ENCODE measurements at places on chromosomes 7 and 10.

DNA sequence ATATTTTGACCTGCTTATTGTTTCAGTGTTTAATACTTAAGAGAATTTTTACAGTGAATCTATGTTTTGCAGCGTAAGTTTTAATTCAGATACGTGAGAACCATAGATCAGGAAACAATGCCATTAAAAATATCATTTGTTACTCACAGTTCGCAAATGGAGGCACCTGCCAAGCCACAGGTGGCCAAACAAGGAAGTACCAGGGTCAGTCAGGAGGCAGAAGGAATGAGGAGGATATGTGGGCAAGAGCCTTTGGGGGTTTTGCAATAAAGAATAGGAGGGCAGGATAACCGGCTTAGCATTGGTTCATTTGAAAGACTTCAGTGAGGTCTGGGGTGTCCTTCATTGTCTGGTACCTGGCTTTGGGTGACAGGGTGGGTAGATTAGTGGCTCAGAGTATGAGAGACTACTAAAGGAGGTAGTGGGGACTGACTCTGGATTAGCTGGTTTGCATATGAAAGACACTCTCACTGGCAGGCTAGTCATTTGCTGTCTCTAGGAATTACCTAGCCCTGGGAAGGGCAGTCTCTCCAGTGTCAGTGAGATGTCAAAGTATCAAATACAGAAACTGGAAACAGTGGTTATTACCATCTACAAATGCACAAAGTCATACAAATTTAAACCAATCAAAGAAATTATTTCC, 132.2 kb upstream of the CAV2 start:
- no peak for DNase-seq

- no peak for DNase-seq
Observed at GRCh38 chr10:101573885-101574753, 13.9 kb downstream of the POLL start.

DNA sequence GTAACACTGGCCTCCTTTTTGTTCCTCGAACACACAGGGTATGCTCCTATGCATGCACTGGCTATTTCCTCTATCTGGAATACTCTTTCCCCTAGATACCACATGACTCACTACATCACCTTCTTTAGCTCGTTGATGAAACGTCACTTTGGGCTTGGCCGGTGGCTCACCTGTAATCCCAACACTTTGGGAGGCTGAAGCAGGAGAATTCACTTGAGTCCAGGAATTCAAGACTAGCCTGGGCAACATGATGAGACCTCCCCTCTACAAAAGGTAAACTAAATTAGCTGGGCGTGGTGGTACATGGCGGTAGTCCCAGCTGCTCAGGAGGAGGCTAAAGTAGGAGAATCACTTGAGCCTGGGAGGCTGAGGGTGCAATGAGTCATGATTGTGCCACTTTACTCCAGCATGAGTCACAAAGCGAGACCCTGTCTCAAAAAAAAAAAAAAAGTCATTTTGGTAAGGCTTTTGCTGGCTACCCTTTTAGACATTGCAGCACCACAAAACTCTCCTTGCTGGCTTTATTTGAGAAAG, 14.5 kb downstream of the ANKIB1 start:
- DNase-seq = peak; percentile 83

DNA sequence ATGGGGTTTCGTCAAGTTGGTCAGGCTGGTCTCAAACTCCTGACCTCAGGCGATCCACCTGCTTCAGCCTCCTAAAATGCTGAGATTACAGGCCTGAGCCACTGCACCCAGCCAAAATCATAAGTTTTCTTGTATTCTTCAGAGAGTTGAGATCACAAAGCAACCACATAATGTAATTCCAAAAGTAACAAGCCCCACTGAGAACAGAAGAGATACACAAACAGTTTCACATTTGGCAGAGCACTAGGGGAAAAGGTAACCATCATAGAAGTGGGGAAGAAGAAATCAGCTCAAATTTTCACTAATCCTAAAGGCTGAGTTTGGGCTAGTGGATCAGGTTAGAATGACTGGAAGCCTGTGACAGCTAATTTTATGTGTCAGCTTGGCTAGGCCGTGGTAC, 5.4 kb upstream of the CEP41 start:
- DNase-seq = no peak

DNA sequence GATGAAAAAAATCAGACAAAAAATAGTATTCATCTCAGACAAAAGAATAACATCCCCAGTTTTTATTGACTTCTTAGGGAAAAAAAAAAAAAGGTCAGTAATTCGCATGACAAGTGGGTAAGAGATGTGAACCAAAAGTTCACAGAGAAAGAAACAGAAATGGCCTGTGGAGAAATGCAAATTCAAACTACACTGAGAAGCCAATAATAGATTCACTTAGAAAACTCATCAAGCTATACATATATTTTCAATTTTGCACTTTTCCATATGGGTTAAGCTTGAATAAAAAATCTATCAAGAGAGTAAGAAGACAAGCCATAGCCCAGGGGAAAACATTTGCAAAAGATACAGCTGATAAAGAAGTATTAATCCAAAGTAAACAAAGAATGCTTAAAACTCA, 28.0 kb downstream of the HERC4 start:
- no peak for DNase-seq

- no peak for DNase-seq
Observed at GRCh38 chr7:90242369-90243168, 2.4 kb upstream of the CFAP69 start.

GRCh38 chr7:128188396-128189230, 52.5 kb upstream of the LEP start:
- DNase-seq = no peak

DNA sequence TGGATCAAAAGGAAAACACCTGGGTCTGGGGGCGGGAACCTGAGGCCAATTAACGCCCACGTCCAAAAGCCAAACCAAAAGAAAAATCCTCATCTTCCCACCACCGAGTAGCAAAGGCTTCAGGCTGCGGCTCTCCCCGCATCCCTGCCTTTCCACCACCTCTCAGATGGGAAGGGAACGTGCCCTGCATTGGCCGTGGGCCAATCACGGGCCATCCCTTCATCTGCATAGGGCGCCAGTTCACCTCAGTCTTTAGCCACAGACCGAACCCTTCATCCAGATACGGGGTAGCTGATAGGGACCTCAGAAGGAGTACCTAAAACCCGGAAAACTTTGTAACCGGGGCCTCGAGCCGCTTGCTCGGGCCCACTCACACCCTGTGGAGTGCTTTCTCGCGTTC, 626 bp downstream of the PRPF18 start:
- DNase-seq = no peak

DNA sequence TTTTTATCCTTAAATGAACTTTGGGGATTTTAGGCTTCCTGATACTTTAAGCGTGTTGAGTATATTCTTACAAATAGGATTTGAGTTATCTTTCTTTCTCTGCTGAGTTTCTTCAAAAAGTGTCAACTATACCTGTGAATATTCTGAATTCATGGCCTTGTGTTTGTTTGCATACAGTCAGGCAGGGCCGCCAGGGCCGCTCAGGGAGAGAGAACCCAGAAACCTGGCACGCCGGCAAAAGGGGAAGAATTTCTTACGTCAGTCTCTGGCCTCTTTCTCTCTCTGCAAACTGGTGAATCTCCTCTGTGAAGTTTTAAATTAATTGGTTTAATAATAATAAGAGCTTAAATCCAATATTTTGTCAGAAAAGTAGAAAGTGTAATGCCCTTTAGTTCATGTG, 29.3 kb upstream of the BNIP3 start:
- DNase-seq = no peak

DNA sequence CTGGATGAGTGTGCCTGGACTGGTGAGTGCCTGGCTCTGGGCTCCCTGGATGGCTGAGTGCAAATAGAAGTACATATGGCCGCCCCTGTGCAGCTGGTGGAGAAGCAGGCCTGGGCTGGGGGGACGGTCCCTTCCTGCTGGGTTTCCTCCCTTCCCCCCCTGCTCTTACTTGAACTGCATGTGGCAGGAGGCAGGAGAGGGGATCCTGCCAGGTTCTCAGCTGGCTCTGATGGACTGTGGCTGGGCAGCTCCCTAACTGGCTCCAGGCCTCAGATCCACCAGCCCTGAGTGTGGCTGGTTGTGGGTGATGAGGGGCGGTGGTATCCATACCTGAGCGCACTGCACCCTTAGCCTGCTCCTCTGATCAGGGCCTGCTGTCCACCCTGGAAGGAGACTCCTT, 26.9 kb downstream of the ADCY1 start:
- no peak for DNase-seq

GRCh38 chr10:68666280-68666760, 54.7 kb upstream of the CCAR1 start:
- no peak for DNase-seq
